Thyroid gland (tissue), 4 donors: ENCODE measurements at places on chromosomes 11 and 22. TPM values are rescaled to one million over a fixed set of nuclear protein-coding genes. Genes with fewer than 3 reads are reported as not detected.

CCDC88B gene
- total RNA-seq, result 7.0 TPM

CCND1 gene
- 90.0 TPM for total RNA-seq

KCNJ11 gene
- 18.4 TPM for total RNA-seq

DNA sequence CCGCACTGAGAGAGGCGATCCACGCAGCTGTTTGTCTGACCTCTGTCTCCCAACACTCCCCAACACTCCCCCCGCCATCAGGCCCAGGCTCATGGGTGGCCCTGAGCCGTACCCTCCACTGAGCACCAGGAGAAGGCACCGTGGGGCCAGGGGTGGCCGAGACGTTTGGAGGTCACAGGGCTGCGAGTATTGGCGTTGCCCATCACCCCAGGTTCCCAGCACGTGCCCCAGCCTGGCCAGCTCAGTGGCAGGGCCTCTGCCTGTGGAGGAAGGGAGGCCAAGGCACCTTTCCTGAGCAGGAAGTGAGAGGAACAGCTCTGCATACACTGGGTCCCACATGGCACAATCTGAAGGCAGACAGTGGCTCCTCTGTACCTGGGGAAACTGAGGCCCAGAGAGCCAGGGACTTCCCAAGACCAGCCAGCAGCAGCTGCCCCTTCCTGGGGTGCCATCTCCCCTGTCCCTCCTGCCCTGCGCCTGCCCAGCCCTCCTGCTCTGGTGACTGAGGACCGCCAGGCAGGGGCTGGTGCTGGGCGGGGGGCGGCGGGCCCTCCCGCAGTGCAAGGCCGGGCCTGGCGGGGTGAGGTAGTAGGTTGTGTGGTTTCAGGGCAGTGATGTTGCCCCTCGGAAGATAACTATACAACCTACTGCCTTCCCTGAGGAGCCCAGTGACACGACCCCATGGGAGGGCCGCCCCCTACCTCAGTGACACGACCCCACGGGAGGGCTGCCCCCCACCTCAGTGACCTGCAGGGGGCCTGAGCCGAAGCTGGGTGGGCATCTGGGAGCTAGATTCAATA is 37.0 kb upstream of the PPARA start:
- no peak overlapping the region for H3K27ac ChIP-seq
- peaks cover 21% of the 10 kb centered on the region for H3K36me3 ChIP-seq
- no peaks in the 10 kb centered on the region for H3K27me3 ChIP-seq
- no peak overlapping the region for H3K4me3 ChIP-seq

DNA sequence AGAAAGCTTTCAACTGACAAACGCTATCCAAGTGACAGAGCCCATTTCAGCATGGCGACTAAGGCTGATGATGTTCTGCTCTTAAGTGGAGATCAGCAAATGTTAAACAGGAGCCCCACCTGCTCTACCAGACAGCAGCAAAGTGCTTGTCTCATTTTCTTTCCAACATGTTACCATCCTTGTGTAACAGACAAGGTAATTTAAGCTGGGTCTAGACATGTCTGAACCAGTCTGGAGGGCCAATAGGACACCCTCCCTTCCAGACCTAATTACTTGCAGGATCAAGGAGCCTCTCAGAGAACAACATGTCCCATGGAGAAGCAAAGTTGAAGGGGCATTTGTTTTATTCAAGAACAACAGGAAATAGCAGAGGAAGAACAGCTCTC is 3.9 kb upstream of the LMO2 start:
- H3K27ac ChIP-seq, result no peak overlapping the region
- peaks cover 7% of the 10 kb centered on the region for H3K4me1 ChIP-seq
- H3K36me3 ChIP-seq, result no peaks in the 10 kb centered on the region
- DNase-seq, result no peak
- H3K27me3 ChIP-seq, result no peaks in the 10 kb centered on the region
